ENCODE measurements at places on chromosomes 4 and X.

DNA sequence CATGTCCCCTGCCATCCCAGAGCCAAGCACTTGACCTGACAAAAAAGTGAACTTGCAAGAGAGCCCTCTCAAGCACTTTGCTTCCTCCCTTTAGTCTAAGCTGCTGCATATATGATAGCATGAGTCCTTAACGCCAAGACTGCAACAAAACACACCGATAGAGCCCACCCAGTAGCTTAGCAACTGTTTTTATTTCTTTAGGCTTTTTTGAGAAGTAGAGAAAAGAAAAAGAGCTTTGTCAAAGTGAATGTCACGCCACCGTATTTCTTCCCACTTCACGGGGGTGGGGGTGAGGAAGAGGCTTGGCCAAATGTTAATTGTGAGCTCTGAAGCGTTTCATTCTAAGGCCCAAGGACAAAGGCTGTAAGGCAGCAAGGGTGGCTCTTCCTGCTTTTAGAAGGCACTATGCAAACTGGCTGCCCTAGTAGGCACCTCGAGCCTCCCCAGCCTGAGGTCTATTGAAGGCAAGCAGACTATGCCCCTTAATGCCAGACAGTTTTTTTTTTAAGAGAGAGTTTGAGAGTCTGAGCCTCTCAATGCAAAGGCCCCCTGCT lies 138.6 kb downstream of the HS6ST2 start:
- DNase-seq: no peak

DNA sequence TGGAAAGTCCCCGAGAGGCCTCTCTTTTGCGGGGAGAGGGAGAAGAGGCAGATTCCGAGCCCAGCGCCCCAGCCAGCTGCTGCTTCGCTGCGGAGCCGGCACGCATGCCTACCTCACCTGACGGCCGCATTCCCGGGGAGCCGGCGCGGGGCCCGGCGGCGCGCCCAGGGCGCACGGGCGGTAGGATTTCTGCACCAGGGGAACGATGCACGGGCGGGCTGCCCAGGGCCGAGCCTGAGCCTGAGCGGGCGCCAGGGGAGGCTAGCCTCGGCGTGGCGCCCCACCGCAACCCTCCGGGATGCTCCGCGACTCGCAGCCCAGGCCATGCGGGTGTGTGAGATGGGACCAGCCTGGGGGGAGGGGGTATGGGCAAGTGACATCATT lies 81.3 kb upstream of the SCML1 start:
- no peak for DNase-seq

DNA sequence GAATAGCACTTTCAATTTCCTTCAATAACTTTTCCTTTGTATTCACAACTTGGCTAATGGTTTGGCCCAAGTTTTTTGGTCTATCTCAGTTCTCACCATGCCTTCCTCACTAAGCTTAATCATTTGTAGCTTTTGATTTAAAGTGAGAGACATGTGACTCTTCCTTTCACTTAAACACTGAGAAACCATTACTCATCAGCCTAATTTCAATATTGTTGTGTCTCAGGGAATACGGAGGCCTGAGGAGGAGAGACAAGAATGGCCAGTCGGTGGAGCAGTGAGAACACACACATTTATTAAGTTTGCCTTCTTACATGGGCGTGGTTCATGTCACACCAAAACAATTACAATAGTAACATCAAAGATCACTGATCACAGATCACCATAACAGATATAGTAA lies 56.7 kb downstream of the TSPAN5 start:
- no peak for DNase-seq

DNA sequence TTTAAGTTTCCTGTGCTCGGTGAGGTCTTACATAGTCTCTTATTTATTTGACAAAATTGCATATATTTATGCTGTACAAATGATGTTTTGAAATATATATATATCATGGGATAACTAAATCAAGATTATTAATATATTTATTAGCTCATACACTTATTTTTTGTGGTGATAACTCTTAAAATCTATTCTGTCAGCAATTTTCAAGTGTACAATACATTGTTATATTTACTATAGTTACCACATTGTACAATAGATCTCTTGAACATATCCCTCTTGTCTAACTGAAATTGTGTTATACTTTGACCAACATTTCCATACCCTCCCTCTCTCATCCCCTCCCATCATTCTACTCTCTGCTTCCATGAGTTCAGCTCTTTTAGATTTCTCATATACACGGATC lies 516.6 kb upstream of the LCORL start:
- DNase-seq: no peak

- DNase-seq: no peak
Observed at GRCh38 chrX:154545673-154546274, 872 bp downstream of the G6PD start.

DNA sequence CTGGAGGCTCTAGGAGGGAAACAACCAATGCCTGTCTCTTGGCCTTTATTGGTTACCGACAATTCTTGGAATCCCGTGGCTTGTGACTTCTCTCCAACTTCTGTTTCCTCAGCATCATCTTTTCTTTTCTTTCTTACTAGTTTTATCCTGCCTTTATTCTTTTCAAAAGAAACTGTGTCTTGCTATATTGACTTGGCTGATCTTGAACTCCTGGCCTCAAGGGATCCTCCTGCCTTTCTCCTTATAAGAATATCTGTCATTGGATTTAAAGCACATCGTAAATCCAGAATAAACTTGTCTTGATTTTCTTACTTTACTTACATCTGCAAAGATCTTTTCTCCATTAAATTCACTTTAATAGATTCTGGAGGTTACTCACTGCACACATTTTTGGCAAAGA lies 49.9 kb upstream of the UGT2B10 start:
- no peak for DNase-seq

DNA sequence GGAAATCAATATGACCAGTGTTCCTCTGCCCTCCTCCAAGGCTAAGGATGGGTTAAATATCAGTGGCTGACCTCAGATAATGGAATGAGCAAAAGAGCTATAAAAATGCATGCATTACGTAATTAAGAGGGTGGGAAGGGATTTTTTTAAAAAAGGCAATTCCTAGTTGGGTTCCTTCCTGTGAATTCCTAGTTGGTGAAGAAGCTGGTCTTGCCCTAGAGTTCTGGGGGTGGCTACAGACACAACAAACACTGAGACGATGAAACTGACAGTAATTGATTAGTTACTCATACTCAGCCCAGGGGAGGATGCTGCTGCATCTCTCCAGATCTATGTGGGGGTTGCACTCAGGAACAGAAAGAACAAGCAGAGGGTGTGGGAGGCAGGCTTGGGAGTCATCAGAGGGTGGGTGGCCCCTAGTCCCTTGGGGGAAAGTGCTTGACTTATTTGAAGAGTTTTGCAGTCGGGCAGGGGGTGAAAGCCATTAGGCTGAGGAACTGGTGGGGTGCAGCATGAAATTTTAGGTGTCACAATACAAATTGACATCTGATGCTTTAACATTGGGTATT lies 662.0 kb upstream of the FRG1 start:
- no peak for DNase-seq

- DNase-seq: no peak
Observed at GRCh38 chrX:38363046-38363445, 10.6 kb downstream of the OTC start.

Measured in stimulated activated CD8-positive, alpha-beta memory T cell treated with anti-CD3 and anti-CD28 coated beads, Interleukin-7, amount 100 ng/mL, for 1 hour (primary cell).